ENCODE measurements at places on chromosomes 12 and 14.

DNA sequence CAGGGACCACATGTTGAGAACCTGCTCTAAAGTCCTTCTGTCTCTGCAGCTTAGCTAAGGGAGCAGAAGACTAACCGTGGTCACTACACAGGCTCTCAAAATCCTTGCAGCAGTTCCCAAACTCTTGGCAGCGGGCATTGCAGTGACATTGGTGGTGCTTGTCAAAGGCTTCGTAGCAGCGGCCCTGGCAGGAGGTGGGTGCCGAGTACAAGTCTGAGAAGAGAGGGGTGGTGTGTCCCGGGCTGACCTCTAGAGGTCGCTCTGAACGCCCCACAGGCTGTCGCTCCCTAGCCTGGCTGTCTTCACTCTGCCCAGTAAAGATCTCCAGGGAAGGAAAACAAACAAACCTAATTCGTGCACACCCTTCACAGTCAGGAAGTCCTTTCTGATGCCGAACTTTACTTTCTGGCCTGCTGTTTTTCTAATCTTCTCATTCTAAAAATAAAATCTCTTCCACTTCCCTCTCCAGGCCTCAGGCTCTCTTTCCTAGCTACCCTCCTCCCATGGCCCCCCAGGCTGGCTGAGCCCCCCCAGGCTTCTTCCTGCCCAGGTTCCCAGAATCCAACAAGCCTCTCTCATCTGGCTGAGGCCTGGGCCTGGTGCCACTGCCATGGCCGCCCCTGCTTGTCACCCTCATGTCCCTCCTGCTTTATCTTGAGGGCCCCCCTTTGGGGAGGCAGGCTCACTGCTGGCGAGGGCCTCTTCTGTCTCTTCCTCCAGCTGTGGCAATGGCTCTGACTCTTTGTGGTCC is 7.7 kb downstream of the ENDOU start:
- peak; percentile 58 for DNase-seq

DNA sequence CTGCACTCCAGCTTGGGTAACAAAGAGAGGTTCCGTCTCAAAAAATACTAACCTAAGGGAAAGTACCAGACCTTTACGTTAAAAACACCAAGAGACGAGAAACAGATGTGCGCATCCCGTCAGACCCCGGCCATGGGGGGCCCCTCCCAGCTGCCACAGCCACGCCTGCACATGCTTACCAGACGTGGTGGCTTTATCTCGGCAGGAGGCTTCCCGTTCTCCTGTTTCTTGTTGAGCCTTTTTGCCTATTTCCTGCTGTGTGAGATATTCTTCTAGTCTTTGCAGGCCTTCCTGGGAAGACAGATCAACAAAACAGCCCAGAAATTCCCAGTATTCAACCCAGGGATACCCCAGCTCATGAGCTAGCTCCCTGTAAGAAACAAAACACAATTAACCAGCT is 23.6 kb downstream of the PGAM5 start:
- DNase-seq: no peak

- no peak for DNase-seq
Measured at GRCh38 chr14:24198814-24199524, 3.7 kb upstream of the TM9SF1 start.

GRCh38 chr12:45243963-45244362 is 28.1 kb downstream of the ANO6 start:
- no peak for DNase-seq

- no peak for DNase-seq
Measured at GRCh38 chr12:126286203-126286602, 1221.0 kb downstream of the AACS start.

GRCh38 chr12:132075026-132075713 is 68.9 kb downstream of the DDX51 start:
- DNase-seq: no peak

GRCh38 chr12:71266606-71267005 is 108.8 kb upstream of the TSPAN8 start:
- no peak for DNase-seq

- DNase-seq: no peak
Measured at GRCh38 chr14:103113774-103114173, 9.5 kb upstream of the TNFAIP2 start.

All from M059J (cell line).